ENCODE measurements at places on chromosomes 11 and 22.

GRCh38 chr11:62166371-62166770, 23.6 kb upstream of the SCGB1D1 start:
- DNase-seq: no peak

GRCh38 chr11:99548264-99548663, 527.5 kb downstream of the CNTN5 start:
- DNase-seq: no peak

DNA sequence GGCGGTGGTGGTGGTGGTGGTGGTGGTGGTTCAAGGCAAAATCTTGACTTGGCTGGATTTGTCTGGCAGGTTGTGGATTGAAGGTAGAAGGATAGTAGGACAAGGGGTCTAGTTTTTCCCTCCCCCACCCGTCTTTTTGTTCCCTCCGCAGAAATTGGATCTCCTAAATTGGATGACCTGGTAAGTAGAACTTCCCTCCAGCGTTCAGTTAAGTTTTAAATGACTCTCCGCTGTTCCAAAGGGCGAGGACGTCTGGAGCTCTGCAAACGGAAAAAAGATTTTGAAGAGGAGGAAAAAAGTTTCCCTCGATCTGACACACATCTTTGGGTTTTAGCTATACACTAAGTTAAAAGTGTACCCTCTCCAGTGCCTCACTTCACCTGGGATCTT, 422 bp upstream of the LGR4 start:
- no peak for DNase-seq

DNA sequence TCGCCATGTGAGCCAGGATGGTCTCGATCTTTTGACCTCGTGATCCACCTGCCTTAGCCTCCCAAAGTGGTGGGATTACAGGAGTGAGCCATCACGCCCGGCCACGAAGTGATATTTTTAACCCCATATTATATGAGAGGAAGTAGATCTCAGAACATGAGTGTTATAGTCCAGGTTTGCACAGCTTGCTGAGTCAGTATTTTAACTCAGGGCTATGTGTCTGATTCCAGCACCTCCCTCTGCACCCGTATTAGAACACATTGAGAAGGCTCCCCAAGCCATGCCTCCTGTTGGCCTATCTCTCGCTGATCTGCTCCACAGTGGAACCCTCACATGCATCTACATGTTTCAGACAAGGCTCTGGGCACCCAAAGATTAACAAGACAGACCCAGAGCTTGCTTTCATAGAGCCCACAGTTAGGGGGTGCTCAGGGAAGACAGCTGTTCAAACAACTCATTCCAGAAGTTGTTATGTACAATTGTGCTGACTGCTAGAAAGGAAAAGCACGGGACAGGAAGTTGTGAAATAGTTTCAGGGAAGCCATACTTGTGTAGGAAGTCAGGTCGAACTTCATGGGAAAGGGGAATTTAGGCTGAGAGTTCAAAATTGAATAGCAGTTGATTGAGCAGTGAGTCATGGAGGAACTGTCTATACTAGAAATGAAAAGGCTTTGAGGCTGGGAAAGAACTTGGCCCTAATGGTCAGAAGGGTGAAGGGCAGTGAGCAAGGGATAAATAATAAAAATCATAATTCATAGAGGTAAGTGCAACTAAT, 49.3 kb upstream of the CLPB start:
- DNase-seq: no peak

GRCh38 chr22:50200461-50201190, at the start of gene SELENOO:
Gene SELENOO, plus strand, starts transcription at chr22:50201011. Its CDS starts 26 bp downstream, at chr22:50201037.
- peak; percentile 11 for DNase-seq

DNA sequence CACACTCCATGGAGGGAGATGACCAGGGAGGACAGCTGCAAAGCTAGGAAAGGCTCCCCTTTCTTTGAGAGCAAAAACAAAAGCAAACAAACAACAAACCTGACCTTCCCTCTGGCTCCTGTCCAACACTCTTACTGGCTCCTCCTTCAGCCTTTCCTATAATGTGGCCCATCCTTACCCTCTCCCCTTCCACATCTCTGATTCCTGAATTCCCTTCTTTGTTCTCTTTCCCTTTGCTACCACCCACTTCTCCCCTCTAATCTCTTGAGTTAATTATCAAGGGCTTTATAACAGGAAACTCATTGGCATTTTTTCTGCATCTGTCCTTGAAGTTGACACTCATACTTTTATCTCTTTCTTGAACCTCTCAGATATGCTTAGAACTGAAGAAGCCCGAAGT, 56.3 kb downstream of the ZNF280B start:
- DNase-seq: no peak

DNA sequence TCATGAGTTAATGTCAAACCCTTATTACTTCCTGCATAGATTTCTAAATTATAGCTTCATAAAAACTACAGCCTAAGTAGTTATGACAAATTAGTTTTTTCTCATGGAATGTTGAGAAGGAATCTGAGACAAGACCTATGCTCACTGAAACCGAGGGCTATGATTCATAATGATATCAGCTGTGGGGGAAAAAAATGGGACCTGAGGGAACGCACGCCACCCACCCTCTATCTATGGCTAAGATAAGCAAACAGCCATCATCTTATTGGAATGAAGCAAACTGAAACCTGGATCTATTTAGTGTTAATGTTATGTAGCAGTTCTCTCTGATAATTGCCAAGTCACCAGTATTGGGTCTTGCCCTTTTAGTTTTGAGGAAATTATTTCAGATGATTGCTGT, 906.9 kb upstream of the RAG2 start:
- DNase-seq: no peak

DNA sequence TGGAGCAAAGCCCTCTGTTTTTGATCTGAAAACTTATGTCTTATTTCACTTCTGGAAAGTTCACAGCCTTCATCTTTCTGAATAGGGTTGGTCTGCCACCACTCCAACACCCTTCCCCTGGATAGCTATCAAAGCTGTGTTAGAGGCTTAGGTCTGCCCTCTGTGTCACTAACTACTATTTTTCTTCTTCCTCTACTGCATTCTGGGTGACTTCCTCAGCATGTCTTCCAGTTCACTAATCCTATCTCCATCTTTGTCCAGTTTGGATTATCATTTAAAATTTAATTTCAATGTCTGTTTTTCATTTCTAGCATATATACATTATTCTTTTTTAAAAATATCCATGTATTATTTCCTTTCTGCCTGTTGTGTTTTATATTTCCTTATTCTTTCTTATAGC, 84.6 kb downstream of the ZNRF3 start:
- DNase-seq: no peak

DNA sequence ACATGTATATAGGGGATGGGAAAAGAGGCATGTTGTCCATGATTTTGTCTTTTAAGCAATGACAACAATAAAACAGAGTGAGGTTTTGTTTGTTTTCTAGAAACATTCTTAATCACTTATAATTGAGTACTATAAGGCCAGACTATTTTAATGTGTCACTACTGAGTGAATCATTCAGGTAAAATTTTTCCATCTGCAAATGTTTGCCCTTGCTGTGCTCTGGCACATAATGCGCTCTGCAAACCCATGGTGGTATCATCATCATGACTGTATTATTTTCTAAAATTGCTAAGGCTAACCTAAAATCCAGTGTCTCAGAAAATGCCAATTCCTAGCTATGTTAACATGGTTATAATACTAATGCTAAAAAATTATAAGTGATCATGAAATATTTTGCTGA, 261.2 kb downstream of the CADM1 start:
- no peak for DNase-seq

GRCh38 chr22:28538922-28539321, 140.7 kb downstream of the TTC28 start:
- no peak for DNase-seq

GRCh38 chr22:37045958-37046357, 5.6 kb upstream of the KCTD17 start:
- no peak for DNase-seq

- no peak for DNase-seq
Observed at GRCh38 chr11:61075891-61076290, 26.4 kb upstream of the CD5 start.

DNA sequence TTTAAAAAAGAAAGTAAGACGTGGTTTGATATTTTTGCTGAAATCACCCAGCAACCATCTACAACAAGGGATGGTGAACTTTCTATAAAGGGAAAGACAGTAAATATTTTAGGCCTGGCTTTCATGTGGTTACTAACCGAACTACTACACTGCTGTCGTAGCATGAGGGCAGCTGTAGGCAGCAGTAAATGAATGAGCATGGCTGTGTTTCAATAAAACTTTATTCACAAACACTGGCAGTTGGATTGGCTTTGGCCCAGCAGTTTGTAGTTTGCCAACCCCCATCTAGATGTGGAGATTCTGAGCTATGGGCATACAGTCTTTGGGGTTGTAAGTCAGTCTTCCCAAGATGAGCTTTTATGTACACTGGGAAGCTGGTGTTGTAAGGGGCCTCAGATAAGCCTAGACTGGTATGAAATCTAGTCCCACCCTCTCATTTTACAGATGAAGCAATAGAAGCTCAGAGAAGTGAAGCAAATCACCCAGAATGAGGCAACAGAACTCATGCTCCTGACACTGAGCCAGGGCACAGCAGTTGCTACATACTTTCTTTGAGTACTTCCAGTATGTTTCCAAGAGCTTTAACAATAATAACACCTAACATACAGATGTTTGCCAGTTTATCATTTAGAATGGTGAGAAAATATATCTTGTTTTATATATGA, 204.4 kb downstream of the ADAMTS15 start:
- DNase-seq: no peak

- DNase-seq: no peak
Observed at GRCh38 chr11:73270016-73270854, 1.9 kb upstream of the P2RY6 start.

GRCh38 chr11:99241066-99241465, 220.3 kb downstream of the CNTN5 start:
- no peak for DNase-seq

- no peak for DNase-seq
Observed at GRCh38 chr22:39316440-39317083, 2.9 kb downstream of the RPL3 start.

DNA sequence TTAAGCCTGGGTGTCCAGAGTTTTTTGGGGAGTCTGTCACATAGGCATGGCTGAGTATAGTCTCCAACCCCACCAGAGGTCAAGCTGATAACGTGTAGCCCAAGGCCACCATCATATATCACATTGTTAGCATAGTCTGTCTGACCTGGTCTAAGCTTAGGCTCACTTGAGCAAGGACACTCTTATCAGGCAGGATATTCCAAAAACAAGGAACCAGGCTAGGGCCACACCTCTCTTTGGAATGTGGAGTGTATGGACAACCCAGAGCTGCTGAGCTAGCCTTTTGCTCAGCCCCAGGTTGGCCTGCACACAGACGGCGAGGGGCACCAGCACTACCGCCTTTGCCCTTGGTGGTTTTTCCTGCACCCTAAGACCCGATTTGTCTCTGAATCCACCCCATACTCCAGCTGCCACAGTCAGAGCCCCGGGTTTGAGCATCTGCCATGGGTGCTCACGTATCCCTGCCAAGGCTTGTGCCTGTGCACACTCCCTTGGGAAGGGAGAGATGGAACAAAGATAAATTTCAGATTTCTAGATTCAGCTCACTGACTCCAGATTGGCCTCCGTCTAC, 7.2 kb downstream of the SNAP29 start:
- DNase-seq: no peak

DNA sequence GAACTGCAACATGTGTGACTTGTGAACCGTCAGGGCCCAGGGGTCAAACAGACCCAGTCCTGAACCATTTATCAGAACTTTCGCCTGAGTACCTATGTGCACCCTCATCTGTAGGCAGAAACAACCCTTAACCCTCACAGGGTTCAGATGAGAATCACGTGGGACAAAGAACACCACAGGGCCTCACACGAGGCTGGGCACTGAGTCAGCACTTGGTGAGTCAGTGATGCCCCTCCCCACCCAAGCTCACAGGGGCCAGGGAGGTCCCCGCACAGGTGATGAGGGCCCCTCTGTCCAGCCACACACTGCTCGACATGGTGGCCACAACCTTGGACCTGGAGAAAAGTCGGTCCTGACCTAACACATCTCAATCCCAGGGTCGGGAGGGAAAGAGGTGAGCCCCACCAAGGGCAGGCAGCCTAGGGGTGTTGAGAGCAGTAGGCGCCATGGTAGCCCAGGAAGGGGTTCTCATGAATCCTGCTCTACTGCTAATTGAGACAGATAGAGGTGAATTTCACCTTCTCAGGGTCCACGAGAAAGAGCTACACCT, 176.4 kb downstream of the SHANK2 start:
- DNase-seq: no peak

DNA sequence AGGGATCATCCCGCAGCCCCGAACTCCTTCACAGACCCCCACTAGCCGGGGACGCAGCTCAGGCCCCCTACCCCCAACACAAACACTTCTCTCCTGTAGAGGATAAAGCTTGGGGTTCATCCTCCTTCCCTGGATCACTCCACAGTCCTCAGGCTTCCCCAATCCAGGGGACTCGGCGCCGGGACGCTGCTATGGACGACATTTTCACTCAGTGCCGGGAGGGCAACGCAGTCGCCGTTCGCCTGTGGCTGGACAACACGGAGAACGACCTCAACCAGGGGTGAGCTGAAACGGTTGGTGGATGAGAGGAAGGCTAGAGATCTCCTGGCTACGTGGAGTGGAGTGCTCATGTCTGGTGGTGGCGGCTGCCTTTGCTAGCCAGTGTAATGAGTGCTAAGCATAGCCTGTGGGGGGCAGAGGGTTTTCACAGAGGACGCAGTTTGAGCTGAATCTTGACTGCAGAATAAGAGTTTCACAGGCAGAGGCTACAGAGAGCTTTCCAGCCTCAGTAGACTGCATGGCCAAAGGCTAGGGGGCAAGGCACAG, 580 bp downstream of the ILK start:
- no peak for DNase-seq

Data from NCI-H187 (cell line).